H54 (cell line): ENCODE measurements at places on chromosomes 7 and 10.

DNA sequence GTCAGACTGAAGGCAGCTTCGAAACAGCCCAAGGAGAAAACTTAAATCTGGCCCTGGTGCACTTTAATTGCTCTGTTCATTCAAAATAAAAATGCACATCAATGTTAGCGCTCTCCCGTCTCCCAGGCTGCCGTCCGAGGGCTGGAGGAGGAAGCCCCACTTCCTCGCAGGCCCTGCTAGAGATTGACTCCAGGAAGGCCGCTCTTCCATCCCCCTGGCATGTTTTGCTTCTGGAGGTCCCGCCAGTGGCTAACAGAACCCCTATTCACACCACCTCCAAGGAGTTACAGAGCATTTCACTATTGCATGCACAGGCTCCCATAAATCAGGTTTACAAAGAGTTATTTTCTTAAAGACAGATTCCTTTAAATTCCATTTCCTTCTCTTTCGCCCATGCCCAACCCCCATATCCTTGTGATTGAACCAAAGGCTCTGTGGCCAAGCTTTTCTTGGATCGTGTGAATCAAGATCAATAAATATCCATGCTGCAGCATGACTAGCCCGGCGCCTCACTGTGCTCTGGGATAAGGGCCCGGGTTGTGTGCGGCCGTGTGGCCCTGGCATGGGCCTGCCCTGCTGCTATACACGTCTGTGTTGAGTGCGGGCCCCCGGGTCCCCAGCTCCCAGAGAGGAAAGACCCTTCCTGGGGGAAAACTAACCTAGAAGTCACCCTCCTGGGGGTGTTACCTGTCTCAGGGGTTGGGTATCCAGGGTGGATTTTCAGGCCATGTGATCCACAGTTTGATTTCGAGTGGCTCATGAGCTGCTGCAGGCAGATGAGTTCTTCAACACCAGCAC, 118.7 kb upstream of the GDF10 start:
- no peak for DNase-seq

DNA sequence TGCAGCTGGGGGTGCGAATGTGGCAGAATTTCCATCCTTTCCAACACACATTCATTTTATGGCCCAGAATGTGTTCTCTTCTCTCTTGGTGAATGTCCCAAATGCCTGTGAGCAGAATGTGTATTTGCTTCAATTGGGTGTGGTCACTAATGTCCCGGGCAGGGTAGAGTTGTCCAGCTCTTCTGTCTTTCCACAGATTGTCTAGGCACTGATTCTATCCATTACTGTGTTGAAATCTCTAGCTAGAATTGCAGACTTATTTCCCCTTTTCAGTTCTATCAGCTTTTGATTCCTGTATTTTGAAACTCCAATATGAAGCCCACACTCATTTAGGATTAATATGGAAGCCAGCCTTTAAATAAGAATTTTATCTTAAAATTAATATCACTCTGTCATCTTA, 14.0 kb upstream of the AKR1E2 start:
- no peak for DNase-seq

- DNase-seq, result no peak
Measured at GRCh38 chr10:10540398-10540797, 477.3 kb upstream of the CELF2 start.

GRCh38 chr7:150595361-150595760, 28.2 kb downstream of the GIMAP4 start:
- DNase-seq, result no peak

- no peak for DNase-seq
Measured at GRCh38 chr10:115624448-115624847, 531.3 kb downstream of the ATRNL1 start.

GRCh38 chr7:148941598-148942275, 57.6 kb upstream of the EZH2 start:
- no peak for DNase-seq

GRCh38 chr10:14609178-14609577, 165.5 kb downstream of the FAM107B start:
- no peak for DNase-seq

GRCh38 chr7:144908943-144909556, 73.2 kb upstream of the TPK1 start:
- DNase-seq, result no peak

DNA sequence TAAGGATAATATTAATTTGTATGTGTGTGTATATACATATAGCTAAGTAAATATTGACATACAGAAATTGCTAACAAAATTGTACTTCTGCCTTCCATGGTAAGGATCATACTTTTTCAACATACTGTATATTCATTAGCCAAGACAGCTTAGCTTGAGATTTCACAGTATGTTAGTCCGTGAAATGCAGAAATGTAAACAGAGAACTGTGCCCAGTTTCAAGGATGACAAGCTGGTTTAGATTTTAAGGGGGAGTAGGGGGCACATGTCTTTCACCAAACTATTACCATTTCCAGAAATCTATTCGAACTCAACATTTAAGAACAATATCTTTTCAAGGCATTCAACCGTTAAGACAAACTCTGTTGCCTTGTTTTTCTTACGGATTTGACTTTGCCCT, 182.2 kb downstream of the SORCS1 start:
- DNase-seq, result no peak

DNA sequence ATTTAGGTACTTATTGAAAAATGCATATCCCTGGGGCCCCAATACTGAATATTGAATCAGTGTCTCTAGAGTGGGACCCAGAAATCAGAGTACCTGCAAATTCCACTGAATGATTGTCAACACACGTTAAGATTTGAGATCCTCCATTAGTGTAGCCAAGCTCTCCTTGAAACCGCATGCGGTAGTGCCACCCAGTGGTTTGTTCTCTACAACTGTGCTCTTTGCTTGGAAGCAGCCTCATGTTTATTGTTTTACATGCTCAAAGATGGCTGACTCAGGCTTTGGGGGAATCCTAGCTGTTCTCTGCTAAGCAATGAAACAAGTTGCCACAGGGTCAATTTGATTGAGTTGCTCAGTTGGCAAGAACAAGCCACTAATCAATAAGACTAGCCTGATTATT, 340.2 kb upstream of the CELF2 start:
- peak; percentile 2 for DNase-seq

DNA sequence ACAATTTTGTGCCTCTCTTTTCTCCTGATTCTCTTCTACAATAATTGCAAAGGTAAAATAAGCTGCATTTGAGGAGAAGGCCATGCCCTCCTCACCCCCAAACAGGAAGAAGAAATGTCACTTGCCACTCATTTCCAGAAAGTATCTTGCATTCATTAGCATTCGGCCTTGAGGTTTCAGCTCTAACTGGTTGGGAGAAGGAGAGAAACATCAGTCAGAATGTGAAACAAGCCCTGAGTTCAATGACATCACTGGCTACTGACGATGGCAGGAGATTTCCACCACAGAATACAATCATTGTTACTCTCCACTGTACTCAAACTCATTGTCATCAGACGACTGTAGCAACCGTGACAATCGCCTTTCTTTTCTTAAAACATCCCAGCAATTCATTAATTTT, 72.8 kb downstream of the PRKCQ start:
- no peak for DNase-seq

DNA sequence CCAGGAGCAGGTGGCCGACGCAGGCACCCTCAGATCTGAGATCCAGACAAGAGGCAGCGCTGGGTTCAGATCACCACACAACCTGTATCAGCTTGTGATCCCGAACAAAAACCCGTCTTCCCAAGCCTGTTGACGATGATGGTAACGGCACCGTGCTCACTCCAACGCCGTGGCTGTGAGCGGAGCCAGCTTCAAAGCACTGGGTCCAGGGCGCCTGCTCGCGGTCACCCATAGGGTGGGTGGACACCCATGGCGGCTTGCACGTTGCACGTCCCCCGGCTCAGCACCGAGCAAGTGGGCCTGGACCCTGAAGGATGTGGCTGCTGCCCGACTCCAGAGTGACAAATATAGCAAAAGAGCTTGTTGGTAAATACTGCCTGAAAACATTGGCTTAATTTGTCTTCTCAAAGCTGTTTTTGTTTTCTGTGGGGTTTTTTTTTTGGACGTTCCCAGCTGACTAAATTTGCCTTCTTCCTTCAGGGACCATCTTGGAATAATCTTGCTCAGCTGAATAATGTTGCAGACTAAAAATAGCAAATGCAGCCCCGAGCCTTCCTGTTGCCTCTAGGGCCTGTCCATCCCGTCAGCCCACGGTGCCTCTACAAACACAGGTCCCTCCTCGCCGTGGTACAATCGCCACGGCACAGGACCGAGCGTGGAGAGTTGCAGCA, 41.0 kb downstream of the FOXK1 start:
- DNase-seq, result no peak

DNA sequence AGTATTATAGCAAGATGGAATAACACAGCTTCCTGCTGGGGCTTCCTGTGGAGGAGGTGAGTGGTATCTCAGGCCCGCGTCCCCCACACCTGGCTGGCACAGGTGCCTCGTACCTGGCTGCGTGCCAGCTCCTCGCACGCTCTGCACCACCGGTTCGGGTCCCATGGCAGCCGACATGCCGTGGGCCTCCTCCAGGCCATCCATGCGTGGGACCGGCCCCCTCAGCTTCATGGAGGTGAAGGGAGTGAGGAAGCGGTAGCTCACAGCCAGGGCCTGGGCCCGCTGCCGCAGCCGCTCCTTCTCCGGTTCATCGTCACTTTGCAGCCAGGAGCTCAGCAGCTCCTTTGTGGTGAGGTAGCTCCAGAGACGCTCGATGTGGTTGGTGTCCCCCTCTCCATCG, 90.4 kb downstream of the ITIH5 start:
- DNase-seq, result no peak

DNA sequence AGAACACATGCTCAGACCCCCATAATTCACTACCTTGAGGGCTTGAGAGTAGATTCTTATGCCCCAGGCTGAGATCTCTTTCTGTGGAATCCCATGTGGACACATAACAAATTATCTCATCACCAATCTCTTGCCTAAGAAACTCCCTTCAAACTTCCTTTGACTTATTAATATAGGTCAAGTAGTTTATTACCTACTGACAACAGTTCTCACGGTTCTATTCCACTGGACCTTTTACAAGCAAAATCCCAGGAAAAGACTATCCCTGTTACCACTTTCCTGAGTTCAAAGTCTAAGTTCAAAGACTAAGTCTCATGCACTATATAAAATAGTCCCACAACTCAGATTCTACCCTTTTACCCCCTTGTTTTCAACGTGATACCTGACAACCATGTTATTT, 754.7 kb downstream of the SUGCT start:
- no peak for DNase-seq

- no peak for DNase-seq
Measured at GRCh38 chr10:103227416-103227815, 18.3 kb upstream of the RPEL1 start.

- no peak for DNase-seq
Measured at GRCh38 chr10:120612756-120613155, 155.7 kb downstream of the PLPP4 start.

DNA sequence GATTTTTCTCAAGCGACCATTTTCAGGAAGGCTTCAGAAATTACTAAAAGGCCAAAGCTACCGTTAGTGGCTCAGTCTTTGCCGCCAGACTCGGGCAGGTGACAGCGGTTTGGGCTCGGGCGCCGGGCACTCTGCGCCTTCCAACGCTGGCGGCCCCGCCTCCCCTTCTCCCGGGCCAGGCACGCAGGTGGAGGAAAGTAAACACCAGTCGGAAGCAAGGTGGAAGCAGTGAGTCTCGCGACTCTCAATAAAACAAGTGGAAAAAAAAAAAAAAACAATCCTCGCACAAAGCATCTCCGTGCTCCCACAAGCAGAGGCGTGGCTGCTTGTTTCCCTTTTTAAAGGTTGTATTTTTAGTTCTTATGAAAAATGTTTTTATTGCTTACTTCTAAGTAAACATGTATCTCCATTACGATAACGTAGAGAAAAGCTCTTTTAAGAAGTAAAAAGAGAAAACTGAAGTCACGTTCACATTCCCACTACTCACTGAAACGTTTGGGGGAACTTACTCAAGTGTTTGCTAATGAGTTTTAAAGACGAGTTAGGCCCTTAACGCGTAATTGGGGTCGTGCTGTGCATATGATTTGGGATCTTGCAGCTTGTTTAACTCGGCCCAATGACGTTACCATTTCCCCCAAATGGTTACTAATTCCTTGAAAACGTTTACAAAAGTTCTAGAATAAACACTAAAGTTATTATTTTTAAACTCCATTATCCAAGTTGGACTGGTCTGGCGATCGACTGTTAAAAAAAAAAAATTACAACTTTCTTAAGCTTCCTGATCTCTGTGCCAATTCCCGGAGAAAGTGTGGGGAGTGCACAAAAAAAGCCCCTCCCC, 864 bp downstream of the CDCA7L start:
- DNase-seq, result no peak

- DNase-seq, result peak; percentile 37
Measured at GRCh38 chr10:12221323-12222298, 25.6 kb downstream of the CDC123 start.

DNA sequence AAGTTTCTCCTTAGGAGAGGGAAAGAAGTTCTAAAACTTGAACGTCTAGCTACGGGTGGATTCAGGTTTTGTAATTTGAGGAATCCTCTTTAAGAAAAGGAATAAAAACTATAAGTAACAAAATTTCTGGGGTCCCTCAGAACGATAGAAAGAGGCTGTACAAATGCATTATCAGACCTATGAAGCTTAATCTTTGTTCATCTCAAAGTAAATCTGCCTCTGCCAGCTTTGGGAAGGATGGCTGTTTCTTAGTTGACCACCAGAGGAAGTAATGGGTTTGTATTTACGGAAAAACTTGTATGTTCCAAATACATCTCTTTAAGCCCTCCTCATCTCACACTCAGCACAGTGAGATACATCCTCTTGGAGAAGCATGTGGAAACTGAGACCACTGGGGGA, 864 bp downstream of the PSTK start:
- no peak for DNase-seq

DNA sequence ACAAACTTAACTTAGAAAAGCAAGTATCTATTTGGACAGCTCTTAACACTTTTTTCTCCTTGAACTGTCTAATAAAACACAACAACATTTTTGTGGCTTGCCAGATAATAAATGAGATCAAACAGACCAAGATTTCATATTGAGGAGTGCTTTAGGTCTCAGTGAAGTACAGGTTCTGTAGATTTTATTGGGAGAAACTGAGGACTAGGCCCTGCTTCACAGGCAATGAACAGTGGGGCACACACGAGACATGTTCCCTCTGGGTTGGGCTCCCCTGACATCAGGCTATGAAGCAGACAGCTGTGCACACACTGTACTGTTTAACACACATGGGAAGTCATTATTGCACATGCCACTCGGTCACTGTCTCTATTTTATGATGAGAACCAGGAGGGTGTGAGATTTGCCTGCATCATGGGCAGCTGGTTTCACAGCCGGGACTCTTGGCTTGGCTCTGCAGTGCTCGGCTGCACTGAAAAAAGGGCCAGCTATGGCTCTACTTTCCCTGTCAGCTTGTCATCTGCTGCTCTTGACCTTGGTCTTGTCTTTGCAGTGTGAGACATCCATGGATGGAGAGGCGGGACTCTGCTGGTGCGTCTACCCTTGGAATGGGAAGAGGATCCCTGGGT, 4.2 kb downstream of the IGFBP1 start:
- DNase-seq, result no peak

DNA sequence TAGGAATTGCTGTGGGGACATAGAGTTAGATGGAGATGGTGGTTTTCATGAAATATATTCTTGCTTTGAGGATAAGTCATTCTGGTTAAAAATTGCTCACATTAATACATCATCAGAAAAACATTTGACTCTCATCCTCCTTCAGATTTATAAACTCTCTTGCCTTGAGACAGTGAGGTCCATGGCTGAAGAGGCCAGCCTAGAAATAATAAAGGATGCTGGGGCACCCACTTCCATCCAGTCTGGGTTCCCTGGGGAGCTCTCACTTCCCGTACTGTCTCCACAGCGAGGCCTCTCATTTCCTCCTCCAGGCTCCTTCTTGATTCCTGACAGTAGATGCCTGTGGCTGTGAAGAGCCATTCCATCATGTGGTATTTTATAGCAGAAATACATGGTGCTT, 73.3 kb upstream of the PRKG1 start:
- DNase-seq, result no peak
